ENCODE measurements at places on chromosomes 4 and X.
A peak's percentile ranks its signal among the peaks of the same experiment; 100 is the strongest.

- no peak for DNase-seq
Observed at GRCh38 chrX:118872102-118872566, 48.5 kb downstream of the ZCCHC12 start.

DNA sequence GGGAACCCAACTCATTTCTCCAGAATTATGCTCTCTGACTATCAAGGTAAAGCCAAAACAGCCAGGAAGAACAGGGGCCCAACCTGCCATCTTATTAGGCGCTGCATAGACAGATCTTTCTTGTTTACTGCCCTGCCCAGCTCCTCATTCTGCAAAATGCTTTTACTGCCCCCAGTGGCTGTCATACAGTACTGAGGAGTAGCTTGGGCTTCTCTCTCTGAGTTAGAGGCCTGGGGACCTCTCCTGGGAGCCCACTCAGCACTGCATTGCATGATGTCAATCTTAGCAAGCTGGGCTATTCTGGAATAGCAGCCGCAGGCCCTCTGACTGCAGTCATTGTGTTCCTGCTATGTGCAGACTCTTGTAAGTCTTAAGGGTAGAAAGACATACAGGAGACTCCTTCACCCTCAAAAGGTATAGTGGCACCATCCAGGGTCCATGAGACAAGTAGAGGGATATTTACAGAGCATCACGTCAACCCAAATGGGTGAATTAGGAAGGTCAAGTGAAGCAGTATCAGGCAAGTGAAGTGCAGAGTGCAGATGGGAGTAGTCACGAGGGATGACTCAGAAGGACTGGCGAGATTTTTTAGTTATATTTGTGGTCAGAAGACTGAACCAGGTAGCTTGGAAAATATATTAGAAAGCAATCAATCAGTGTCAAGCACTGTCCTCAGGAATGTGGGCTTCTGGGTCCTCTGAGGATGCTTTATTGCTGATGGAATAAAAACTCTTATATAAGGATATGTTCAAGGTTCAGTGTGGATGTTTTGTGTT, 294.1 kb upstream of the SFRP2 start:
- DNase-seq: no peak

DNA sequence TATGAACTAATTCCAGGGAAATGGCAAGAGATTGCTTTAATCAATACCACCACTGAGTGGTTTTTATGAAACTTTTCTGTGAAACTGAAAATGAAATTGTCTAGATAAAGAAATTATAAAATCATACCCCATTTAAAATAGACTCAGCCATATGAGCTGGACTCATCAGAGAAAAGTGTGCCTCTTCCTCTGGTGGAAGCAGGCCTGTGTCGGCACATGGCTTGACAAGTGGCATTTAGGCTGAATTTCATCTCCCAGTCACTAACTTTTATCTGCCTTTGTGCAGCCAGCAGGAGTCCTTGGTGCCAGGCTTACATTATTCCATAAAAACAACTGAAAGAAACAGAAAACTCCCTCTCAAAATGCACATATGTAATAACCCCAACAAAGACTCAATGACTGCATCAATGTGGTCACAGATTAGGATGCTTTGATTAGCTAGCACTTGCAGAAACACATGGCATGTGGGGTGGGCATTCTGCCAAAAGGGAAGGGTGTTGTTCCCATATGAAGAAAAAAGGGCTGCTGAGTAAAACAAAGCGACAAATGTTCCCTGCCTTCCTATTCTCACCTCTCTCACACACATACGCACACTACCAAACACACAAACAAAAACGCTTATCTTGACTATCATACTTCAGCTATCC, 232.3 kb downstream of the PABPC4L start:
- no peak for DNase-seq

DNA sequence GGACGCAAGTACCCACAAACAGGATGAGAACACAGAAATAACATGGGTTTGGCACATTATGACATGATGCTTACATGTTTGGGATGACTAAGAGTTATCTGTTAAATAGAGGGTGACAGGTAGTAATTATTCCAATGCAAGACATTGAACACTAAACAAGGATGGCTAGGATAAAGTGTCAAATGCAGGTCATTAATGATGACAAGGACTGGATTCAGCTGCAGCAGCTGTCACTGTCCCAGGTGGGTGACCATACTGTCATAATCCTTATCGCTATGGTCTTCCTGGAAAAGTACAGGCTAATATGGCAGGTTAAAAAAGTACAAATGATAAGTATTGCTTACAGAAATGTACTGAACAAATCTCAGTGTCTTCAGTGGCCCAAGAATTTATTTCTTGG, 123.9 kb downstream of the ANTXR2 start:
- no peak for DNase-seq

DNA sequence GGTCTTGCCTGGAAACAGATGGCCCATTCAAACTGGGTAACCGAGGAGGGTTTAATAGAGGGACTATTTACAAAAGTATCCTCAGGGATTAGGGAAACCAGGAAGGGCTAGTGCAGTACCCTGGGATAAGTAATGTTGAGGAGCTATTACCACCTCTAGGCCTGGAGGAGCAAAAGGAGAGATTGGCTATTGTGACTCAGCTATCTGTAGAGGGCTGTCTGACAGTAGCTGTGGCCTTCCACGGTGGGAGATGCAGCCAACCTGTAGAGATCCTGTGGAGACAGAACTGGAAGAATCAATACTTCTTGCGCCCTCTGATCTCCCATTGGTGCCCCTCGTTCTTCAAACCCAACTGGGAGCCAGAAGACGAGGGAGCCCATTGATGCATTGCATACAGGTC, 34.1 kb upstream of the RPS6KA3 start:
- peak; percentile 8 for DNase-seq

DNA sequence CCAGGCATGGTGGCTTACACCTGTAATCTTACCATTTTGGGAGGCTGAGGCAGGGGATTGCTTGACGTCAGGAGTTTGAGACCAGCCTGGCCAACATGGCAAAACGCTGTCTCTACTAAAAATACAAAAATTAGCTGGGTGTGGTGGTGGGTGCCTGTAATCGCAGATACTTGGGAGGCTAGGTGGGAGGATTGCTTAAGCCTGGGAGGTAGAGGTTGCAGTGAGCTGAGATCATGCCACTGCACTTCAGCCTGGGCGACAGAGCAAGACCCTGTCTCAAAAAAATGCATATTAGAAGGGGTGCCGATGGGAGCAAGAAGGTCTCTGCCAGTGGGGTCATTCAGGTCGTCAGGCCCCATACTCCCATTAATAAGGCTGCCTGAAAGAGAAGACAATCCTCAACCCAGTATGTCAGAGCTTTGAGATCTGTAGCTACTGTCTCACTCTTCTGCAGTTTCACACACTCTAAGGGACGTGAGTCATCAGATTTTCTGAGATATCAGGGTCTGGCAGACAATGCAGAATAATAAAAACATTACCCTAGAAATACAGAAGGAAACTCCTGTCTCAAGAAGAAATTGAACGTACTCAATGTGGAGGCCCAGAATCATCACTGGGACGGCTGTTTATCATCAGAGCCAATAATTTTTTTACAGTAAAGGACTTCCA, 176.7 kb upstream of the FAT1 start:
- no peak for DNase-seq

- no peak for DNase-seq
Observed at GRCh38 chr4:144411119-144411518, 234.8 kb upstream of the HHIP start.

- DNase-seq: no peak
Observed at GRCh38 chr4:125492957-125493356, 178.2 kb downstream of the FAT4 start.

- no peak for DNase-seq
Observed at GRCh38 chr4:150982557-150983233, 32.4 kb downstream of the LRBA start.

DNA sequence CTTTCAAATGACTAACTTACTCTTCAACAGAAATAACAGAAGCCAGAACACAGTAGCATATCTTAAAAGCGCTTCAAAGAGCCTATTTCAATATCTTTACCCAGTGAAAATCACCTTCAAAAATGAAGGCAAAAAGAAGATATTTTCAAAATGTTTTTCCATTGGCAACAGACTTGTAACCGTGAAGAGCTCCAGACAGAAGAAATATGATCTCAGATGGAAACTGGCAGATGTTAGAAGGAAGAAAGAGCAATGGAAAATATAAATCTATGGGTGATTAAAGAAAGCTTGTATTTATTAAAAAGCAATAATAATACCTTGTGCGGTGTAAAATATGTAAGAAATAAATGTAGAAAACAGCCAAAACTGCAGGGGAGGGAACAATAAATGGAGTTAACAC, 35.7 kb downstream of the PRKG2 start:
- DNase-seq: no peak

DNA sequence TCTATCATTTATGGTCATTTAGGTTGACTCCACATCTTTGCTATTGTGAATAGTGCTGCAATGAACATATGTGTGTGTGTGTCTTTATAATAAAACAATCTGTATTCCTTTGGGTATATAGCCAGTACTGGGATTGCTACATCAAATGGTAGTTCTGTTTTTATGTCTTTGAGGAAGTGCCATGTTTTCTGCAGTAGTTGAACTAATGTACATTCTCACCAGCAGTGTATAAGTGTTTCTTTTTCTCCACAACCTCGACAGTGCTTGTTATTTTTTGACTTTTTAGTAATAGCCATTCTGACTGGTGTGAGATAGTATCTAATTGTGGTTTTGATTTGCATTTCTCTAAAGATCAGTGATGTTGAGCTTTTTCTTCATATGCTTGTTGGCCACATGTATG, 80.5 kb downstream of the ARHGAP6 start:
- no peak for DNase-seq

All from activated CD4-positive, alpha-beta T cell treated with anti-CD3 and anti-CD28 coated beads, Interleukin-2, amount 10 ng/mL, durations not matched to agents 7 days and 5 days (primary cell).